Natural killer cell treated with Interleukin-12 subunit alpha and Interleukin-12 subunit beta and Interleukin-15 and Interleukin-18, amount 100 ng/mL, for 72 hours (primary cell): ENCODE measurements at places on chromosomes 12 and 14. TPM values are rescaled to one million over a fixed set of nuclear protein-coding genes. Genes with fewer than 3 reads are reported as not detected.
A peak's percentile ranks its signal among the peaks of the same experiment; 100 is the strongest.

DNA sequence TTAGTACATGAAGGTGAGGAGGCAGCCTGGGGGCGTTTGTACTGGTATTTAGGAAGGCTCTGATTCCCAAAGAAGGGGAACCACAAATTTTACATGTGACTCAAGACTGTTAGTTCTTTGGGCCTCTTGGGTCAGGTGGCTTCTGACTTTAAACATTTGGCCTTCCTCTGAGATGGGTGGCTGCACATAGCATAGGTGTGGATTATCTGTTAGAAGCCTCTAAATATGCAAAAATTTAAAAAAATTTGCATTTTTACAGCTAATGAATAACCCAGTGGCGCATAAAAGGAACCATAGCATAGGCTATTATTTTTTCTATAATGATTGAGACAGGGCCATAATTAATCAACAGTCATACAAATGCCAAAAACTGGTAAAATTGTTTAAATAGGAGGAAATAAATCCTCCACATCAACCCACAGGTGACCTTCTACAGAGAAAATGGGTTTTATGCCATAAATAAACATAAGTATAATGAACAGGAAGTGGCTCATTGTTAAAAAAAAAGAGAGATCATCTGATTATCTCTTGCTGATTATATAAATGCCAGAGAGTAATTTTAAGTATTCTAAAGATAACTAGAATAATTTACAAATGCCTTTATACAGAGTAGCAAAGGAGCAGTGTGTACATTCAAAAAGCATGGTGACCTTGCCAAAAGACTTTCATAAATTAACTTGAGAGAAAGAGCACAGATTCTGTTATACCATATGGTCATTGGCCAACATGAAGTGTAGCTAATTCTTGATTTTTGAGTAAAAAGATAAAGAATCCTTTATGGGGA, 284.2 kb upstream of the ATP2B1 start:
- DNase-seq, result no peak

EPYC gene
- not detected for total RNA-seq

DNA sequence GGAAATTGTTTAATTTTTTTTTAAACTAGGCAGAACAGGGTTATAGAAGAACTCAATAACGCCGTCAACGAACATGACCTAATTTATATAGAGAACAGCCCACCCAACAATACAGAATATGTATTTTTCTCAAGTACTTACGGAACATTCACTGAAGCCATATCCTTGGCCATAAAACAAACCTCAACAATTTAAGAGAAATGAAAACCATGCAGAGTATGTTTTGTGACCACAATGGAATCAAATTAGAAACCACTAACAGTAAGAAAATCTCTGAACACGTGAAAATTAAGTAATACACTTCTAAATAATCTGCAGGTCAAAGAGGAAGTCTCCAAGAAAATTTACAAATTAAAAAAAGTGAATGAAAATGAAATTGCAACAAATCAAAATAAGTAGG, 9.4 kb downstream of the SART3 start:
- no peaks in the 10 kb centered on the region for H3K27me3 ChIP-seq
- peak overlapping the region; percentile 41 for H3K4me3 ChIP-seq
- no peak overlapping the region for H3K27ac ChIP-seq

NEUROD4 gene
- total RNA-seq, result not detected

DNA sequence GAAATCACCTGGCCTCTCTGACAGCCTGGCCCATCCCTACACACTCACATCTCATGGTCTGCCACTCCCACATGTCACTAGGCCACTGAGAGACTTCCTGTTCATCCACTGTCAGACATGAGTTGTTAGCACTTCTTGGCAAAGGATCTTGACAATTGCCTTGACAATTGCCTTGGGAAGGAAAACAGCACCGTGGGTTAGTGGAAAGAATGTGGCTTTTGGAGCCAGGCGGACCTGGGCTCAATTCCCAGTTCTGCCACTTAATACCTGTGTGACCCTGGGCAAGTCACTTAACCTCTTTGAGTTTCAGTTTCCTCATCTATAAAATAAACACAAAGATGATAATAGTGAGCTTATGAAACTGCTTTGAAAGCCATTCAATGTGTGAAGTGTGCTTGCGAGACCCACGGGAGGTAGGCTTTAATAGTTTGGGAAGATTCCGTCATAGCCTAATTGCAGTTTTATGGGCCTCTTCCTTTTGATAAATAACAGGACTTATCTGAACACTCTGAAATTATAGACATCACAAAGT, 250.4 kb downstream of the C12orf75 start:
- no peak overlapping the region for H3K27ac ChIP-seq
- H3K4me1 ChIP-seq, result no peaks in the 10 kb centered on the region
- peaks cover 18% of the 10 kb centered on the region for H3K27me3 ChIP-seq
- no peak for DNase-seq
- H3K36me3 ChIP-seq, result no peaks in the 10 kb centered on the region
- no peak overlapping the region for H3K4me3 ChIP-seq

DNA sequence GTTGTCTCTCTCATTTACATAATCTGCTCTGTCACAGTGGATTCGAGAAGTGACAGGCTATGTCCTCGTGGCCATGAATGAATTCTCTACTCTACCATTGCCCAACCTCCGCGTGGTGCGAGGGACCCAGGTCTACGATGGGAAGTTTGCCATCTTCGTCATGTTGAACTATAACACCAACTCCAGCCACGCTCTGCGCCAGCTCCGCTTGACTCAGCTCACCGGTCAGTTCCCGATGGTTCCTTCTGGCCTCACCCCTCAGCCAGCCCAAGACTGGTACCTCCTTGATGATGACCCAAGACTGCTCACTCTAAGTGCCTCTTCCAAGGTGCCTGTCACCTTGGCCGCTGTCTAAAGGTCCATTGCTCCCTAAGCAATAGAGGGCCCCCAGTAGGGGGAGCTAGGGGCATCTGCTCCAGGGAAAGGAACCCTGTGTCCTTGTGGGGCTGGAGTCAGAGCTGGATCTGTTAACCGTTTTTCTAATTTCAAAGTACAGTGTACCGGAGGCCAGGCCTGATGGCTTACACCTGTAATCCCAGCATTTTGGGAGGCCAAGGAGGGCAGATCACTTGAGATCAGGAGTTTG, 5.1 kb downstream of the ERBB3 start:
- no peak overlapping the region for H3K27ac ChIP-seq
- peaks cover 7% of the 10 kb centered on the region for H3K27me3 ChIP-seq
- H3K4me1 ChIP-seq, result peaks cover under 1% of the 10 kb centered on the region
- H3K36me3 ChIP-seq, result no peaks in the 10 kb centered on the region
- no peak overlapping the region for H3K4me3 ChIP-seq
